ENCODE measurements at places on chromosomes 2 and 18.

GRCh38 chr2:60853531-60853930, 27.8 kb upstream of the REL start:
- DNase-seq: no peak

DNA sequence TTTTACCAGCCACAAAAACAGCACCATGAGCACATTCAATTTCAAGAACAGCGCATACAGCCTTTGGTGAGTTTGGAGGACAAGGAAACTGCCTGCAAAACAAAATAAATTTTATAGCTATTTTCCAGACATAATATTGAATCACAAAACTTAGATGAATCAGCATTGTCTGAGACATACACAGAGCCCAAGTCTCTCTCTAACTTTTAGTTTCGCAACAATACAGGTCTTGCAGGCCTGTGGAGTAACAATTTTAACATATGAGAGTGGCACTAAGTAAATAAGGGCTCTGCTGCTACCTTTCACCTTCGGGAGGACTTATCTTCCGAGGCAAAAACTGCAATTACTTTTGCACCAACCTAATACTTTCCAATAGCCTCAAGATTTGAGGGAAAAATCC, 56.1 kb upstream of the PEX13 start:
- DNase-seq: no peak

DNA sequence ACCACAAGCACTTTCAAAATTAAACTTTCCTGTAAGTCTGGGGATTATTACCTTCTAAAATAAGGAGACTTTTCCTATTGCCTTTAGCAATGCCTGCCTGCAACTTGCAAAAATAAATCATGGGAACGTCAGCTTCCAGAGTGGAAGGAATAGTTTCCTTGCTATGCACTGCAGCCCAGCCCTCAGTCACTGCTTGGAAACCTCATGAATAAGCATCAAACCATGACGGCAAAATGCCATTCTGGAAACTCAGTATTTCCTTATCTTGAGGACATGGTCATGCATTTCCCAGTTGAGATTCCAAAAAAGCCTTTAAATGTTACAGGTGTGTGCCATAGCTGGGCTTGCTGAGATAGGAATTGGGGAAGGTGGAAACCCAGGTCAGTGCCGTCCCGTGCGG, 84.2 kb upstream of the OTOS start:
- no peak for DNase-seq

DNA sequence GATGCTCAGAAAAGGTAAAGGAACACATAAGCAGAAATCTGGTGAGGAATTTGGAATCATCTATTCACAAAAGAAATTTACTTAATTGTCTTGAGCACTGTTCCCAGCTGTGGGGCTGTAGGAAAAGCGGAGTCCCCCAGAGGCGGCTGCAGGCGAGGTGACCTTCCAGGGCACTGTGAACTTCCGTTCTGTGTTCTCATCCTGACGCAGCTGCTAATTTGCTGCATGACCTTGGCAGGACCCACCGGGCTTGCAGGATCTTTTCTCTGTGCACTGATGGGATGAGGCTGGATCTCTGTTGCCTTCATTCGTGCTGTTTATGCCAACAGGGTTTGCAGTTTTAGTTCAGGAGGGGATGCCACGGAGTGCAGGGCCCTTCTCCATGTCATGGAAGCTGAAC, 301.9 kb upstream of the MYT1L start:
- no peak for DNase-seq

GRCh38 chr2:226979004-226979403, 143.2 kb downstream of the RHBDD1 start:
- DNase-seq: no peak
